Bronchial epithelial cell (primary cell): ENCODE measurements at places on chromosomes 3 and 15.

GRCh38 chr3:36525115-36525801 lies 145.0 kb downstream of the STAC start:
- DNase-seq = peak; percentile 54

DNA sequence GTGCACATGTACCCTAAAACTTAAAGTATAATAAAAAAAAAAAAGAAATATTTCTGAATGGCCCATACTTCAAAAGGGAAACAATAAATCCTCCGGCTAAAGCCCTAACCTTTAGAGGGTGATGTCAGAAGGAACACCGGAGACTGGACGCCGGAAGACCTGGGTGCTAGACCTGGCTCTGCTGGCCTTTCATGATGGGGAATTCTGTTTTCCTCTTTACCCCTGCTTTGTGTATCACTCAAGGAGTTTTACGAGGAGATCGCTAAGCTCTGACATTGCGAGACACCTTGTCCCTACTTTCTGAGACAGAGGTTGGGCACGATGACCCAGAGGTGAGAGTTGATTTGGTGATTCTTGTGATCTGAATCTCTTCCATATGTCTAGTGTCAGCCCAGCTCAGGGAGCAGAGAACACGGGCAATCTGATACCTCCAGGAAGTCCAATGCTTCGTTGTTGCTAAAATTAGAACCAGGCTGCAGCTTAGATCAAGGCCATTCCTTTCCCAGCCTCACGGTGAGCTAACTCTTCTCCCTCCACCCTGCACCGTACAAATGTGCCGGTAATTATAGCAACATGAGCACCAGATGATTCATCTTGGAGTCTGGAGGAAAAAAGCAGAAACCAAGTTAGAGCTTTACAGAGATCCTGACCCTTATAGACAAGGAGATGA lies 42.0 kb upstream of the CFAP161 start:
- DNase-seq = peak; percentile 83

- DNase-seq = no peak
Measured at GRCh38 chr3:72916250-72916649, 28.4 kb downstream of the GXYLT2 start.

DNA sequence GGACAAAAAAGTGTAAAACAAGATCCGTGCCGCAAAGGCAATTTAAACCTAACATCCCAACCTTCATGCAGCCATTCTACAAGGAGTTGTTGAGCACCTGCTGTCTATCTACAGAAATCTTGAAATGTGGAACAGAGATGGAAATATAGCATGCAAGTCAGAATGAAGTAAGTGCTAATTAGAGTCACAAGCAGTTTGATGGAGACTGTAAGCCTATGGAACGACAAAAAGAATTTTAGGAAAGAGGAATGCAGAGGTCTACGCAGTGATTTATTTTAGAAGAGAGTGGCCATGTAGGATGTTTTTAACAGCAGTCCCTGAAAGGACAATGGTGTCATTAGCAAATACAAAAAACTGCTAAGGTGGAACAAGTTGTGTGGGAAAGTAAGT lies 851 bp upstream of the DCBLD2 start:
- DNase-seq = no peak

DNA sequence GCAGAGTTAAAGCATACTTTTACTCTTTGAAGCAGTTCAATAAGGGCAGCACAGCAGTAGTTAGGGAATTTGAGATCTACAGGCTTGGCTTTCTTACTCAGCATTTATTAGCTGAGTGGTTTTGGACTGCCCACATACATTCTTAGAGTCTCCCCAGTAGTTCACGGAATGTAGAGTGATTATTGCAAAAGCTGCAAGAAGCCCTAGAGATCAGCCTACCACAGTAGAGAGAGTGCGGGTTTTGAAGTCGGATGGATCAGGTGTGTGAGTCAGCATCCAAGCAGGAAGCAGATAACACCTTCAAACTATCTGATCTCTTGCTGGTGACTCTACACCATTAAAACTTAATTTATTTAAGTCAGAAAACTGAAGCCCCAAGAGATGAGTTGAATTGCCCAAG lies 171.9 kb downstream of the SYNPR start:
- DNase-seq = peak; percentile 79

GRCh38 chr3:62095756-62096155 lies 277.6 kb downstream of the FEZF2 start:
- no peak for DNase-seq

DNA sequence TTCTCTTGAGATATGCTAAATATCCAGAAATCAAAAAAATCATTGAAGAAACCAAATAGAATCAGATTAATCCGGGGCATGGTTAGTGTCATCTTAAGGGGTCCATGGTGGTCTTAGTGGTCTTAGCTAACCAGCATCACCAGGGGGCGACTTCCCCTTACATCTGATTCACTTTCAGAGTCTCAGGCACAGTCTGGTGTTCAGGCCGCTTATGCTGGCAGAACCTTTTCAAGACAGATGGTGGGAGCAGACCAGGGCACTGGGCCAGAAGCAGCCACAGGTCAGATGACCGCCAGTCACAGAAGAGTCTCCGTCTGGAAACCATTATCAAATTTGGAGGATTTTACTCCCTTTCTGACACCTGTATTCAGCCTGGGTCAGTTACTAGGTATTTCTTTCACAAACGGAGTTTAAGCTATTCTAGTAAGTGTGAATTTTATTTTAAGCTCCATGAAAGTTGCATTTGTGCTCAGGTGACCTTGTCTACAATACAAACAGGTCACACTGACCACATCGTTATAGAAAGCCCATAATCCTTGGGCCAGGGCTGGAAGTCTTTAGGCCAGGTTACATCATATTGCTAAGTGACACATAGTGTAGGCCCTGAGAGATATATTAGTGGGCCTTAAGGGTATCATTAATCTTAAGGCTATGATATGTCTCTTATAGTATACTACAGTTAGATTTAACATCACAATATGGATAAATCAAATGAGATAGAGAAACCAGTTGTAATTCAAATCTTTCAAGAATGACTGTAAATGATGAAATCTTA lies 365.5 kb downstream of the GBE1 start:
- DNase-seq = no peak

- DNase-seq = peak; percentile 77
Measured at GRCh38 chr3:45881078-45882022, 5.0 kb upstream of the CCR9 start.

- no peak for DNase-seq
Measured at GRCh38 chr3:128854475-128854874, 24.9 kb upstream of the ACAD9 start.

DNA sequence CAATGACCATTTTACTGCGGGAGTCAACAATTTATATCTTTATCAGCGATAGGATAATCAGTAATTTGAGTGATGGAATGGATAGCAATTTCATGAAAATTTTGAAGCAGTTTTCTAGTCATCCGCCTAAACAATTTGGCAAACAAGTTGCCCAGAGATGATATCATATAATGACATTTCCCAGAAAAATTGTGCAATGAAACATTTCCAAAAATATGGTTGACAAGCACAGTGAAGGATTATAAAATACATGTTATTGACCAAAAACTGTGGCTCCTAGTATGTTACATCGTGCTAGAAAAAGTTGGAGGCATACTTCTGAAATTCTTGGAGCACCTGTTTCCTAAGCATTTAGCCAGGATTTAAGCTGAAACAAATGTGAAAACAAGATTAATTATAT lies 145.1 kb downstream of the GHSR start:
- DNase-seq = no peak

DNA sequence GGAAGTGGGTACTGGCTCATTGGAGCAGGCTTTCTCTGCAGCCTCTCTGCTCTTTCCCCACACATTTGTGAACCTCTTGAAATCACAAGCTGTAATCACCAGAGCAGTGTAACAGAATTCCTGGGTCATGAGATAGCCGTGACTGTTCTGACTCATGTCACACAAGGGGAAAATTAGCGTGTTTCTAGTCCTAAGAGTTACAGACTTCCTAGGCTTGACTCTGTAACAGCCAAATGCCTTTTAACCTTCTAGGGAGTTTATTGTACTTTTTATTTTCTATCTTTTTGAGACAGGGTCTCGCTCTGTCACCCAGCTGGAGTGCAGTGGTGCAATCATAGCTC lies 54.7 kb upstream of the TRAK1 start:
- peak; percentile 96 for DNase-seq

DNA sequence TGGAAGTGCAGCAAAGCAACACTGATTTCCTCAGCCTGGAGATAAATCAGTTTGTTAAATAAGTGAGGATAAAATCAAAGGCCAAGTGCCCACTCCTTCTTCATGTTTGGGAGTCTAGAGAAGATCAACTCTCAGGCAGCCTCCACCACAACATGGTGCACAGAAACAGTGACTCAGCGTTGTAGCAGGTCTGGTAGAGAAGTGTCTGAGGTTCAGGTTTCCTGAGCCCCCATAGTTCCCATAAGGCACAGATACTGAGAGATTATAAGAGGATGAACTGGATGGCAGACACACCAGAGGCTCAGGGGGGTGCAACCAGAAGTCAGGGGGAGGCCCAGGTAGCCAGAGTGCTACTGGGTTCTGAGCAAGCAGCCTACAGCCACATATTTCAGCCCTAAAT lies 166.7 kb downstream of the FRMD5 start:
- no peak for DNase-seq

DNA sequence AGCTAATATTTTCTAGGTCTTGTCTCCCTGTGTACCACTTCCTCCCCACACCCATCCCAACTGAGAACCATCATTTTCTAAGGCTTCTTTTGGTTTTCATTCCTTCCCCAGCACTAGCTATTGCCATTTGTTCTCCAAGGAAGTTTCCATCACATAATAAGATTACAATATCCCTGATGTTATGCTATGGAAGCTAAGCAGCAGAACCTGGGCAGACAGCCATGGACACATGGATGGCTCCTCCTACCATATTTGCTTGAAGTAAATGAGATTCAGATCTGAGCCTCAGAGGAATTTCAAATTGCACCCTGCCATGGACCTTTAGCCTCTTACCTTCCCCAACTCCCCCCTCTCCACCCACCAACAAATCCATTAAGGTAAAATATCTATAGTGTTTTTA lies 31.5 kb downstream of the GASK1A start:
- DNase-seq = no peak

DNA sequence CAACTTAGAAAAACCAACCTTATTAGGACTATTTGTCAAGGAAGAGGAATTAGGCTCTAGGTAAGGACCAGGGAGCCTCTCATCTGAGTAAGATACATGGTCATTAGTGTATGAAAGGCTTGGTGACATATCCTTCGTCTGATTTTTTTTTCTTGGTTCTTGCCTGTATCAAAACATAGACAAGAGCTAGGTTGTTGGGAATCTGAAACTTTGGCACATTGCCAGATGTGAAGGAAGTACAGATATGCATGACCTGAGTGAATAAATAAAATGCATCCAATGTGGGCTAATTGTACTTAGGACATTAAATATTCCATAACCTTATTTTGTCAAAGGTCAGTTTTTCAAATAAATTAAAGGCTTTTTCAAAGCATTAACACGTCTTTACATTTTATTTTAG lies 151.8 kb downstream of the SYNPR start:
- DNase-seq = no peak

DNA sequence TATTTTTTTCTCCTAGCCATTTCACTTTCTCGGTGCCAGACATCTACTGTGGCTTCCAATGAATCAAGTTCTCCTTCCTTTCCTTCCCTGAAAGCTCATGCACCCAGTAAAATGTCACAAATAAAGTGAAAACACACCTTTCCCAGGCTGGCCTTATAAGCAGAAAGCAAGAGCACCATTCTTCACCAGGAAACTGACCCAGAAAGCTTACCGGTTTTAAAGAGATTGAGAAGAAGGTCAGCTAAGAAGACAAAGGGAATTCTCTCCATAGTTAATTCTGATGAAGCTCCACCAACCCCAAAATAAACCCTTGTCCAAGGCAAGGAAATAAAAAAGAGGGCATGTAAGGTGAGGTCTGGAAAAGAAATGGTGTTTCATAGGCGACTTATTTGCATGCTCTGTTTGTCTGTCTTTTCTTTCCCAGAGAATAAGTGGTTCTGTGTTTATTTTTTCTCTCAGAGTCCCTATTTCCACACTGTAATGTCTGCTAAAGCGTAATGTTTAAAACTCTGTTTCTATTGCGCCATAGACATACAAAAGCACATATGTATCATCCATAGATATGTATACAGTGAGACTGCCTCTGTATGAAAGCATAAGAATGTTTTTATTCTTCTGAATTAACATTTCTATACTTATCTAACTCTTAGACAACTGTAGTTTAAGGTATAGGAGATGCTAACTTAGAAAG lies 2.8 kb downstream of the LSAMP start:
- DNase-seq = no peak

GRCh38 chr3:187954516-187954872 lies 199.5 kb upstream of the LPP start:
- no peak for DNase-seq

DNA sequence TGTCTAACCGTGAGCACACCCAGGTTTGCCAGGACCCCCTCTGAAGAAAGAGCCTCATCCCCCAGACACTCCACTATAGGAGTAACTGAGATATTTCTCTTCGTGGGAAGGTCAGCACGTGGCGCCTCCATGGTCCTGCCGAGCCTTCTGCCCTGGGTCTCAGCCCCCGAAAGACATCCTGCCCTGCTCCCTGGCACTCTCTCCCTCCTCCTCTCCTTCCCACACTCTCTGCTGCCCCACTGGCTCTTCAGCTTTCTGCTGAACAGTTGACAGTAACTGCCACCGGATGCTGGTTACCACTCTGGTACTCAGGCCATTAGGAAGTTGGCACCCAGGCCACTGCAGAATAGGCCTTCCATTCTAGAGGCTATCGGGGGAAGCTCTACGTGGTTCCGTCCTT lies 185.2 kb downstream of the UACA start:
- no peak for DNase-seq

GRCh38 chr3:186021673-186022362 lies 84.0 kb upstream of the TRA2B start:
- peak; percentile 50 for DNase-seq

- DNase-seq = no peak
Measured at GRCh38 chr15:64082757-64083156, 10.9 kb downstream of the CIAO2A start.

- DNase-seq = peak; percentile 12
Measured at GRCh38 chr3:38349684-38350359, 3.2 kb downstream of the XYLB start.

- no peak for DNase-seq
Measured at GRCh38 chr3:55089211-55089610, 161.4 kb upstream of the LRTM1 start.

- DNase-seq = peak; percentile 61
Measured at GRCh38 chr3:185976977-185977678, 39.3 kb upstream of the TRA2B start.

DNA sequence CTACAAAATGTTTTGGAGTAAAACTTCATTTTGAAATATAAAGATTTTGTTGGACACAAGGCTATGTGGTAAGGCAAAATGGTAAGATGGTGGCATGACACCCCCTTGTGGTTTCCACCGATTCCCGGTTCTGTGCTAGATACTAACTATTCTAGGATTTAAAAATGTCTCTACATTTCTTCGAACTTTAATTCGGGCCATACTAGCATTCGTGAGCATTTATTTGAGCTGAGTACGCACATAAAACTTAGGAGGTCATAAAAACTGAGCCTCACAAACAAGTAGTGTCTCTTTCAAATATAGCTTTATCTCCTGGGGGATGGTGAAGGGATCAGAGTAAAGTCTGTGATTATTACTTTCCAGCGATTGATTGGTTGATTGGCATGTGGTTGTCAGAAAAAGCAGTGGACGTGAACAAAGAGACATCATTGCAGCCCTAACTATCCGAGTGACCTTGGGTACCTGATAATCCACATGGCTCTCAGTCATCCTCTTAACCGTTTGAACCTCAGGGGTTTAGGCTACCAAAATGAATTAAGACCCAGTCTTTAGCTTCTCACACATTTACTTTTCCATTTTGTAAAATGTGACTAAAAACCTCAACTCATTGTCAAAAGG lies 1.1 kb upstream of the ZNF639 start:
- DNase-seq = peak; percentile 38

GRCh38 chr3:53199834-53200233 lies 38.8 kb downstream of the PRKCD start:
- DNase-seq = no peak

GRCh38 chr3:173501931-173502489 lies 104.5 kb downstream of the NLGN1 start:
- peak; percentile 28 for DNase-seq
